ENCODE measurements at places on chromosomes 2 and 18. TPM values are rescaled to one million over a fixed set of nuclear protein-coding genes. Genes with fewer than 3 reads are reported as not detected.

DNA sequence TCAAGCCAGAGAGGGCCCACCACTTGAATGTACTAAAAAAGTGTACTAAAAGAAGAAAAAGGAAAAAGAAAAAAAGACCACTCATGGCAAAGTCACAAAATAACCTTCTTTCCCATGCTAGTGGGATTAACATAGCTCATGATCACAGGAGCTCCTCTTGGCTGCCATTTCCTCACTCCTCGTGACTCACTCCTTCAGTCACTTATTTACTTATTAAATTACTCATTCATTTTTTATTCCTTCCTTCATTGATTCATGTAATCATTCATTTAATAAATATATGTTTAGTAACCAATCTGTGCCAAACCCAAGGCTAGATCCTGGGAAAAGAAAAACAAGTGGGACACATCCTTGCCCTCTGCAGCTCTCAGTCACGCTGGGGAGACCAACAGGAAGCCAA lies 300.5 kb downstream of the INSIG2 start:
- DNase-seq = no peak

- no peak for DNase-seq
These were observed 65.3 kb downstream of the BIRC6 start for GRCh38 chr2:32422133-32422532.

DNA sequence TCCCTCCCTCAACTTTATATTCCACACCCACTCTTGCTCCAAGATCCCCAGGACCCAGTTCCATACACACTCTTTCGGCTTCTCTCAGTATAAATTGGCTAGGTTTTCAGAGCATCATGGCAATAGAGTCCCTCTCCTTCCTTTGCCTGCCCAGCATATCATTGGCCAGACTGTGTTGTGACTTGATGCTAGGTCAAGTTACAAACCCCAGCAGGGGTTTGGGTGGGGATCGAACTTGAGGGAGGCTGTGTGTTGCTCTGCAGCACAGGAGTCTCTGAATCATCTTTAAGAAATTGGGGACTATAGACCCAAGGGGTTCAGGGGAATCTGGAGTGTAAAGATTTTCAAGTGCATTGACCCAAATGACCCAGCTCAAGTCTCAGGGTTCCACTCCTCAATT lies 477.5 kb upstream of the MEIS1 start:
- no peak for DNase-seq

DNA sequence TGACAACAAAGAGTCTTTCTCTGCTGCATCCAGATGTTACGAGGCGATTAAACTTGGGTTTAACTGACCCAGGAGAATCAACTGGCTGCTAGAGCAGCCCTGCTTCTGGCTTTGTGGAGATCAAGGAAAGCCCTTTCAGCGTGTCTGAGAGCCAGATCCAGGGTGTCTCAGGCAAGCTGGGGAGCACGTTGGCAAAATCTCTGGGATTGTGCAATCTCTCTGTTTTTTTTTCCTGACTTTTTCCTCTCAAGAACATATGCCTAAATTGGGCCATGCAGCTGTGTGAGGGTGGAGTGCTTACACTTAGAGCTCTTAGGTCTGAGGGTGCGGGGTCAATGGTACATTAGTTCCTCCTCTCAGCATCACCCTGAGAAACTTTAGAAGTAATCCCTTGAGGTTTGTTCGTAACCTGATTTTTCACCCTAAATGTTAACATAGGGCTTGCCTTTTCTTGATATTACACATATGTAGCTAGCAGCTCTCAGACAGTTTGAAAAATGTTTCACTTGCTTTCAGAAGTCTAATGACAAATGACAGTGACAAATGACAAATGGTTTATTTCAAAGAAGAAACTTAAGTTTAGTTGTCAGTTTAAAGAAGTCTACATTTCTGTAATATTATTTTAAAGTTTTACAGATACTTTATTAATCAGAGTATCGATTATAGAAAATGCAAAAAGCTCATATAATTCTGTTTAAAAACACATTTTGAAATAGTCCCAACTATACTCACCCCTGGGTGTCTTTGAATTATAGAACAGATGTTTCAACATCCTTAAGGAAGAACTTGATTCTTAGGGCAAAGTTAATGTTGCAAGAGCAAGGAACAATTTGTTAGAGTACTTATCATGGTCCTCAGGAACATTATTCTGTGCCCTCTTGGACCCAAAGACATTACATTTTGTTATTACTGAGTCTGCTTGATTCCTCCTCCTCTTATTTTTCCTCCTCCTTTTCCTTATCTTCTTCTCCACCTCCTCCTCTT lies 38.4 kb upstream of the ZSWIM2 start:
- no peak for DNase-seq

DNA sequence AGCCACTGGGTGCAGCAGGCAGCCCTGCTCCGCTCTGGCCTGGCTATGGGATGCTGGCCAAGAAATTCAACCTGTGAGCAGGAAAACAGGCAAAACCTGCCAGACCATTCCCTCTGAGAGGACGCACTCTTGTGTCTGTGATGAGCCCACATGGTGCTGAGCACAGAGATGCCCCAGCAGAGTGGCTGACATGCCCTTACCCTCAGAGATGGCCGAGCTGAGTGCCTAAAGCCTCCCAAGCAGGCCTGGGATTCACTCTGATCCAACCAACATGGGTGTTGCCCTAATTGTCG lies 34.3 kb upstream of the TAF1B start:
- DNase-seq = no peak

DNA sequence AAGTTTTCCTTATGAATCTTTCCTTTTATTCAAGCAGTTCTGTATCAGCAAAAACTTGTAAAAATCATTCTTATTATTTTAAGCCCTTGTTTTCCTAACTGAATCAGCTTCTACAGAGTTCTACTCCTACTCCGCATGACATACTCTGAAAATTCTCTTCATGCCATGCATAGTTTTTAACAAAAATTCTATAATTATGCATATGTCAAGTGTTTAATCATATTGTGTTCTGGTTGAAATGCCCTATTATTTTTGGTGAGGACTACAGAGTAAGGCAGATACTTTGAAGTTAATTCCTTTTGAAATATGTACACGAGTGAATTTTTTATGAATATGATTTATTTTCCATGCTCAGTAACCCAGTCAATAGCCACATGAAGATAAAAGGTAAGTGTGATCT lies 28.8 kb downstream of the ANKRD30B start:
- no peak for DNase-seq

DNA sequence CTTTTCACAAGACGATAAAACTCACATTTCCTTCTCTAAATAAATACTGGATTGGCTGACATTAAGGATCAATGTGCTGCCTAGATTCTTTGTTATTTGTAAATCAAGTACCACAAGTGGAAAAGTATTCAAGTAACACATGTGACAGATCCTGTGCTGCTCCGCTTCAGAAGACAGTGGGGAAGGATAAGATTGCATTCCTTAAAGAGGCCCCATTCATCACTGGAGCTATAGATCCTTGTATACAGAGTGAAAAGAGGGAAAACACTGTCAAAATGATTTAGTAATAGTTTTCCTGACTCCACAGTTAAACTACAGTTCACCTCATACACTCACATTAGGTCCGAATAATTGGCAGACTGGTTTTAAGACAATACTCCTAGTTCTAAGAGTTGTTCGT lies 108.0 kb upstream of the CSRNP3 start:
- DNase-seq = no peak

The ALPP gene
- 0.06 TPM for total RNA-seq

DNA sequence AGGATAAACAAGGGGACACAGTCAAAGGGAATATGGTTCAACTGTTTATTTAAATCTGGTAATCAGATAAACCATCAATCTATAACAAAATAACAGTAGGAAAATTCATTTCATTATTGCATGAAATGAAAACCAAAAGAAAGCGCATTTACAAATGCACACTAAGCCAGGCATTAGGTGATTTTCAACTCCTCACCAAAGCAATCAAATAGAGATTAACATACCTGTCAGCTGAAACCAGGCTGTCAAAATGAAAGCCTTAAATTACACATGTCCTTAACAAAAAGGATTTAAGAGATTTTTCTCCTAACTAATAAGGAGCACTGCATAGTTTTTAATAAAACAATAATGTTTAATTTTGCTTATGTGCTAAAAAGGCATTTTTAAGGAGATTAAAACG lies 23.0 kb downstream of the STK39 start:
- no peak for DNase-seq

The RFTN2 gene
- 76.5 TPM for total RNA-seq

The PLGLB2 gene
- 2.5 TPM for total RNA-seq

The TMEM37 gene
- 3.4 TPM for total RNA-seq

The GKN2 gene
- not detected for total RNA-seq
